ENCODE measurements at places on chromosomes 11 and 22.

DNA sequence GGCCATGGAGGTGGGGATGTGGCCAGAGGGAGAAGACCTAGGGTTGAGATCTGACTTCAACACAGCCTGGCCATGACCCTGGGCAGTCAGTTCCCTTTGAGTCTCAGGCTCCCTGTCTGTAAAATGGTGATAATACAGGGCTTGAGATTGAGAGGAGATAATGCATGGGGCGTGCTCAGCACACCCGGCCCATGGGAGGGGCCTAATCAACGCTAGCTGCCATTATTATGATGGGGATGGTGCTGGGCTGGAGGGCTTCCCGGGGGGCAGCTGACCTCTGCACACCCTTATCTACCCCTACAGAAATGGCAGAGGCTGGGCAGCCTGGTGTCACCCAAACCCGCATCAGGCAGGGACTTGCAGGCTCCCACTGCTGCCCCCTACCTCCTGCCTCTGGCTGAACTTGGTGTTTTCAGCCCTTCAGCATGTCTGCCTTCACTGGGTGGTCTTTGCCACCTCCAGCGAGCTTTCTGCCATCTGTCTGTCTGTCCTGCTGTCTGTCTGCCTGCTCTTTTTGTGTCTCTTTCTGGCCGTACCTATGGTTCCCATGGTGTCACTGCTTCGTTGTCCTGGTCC, 84.5 kb downstream of the CACNA1I start:
- no peak for DNase-seq

GRCh38 chr22:20607157-20607907, 99.9 kb downstream of the MED15 start:
- DNase-seq, result no peak

- DNase-seq, result no peak
Measured at GRCh38 chr22:32407936-32408335, 4.1 kb downstream of the RTCB start.

GRCh38 chr11:113567867-113568544, 92.8 kb upstream of the DRD2 start:
- DNase-seq, result no peak

- DNase-seq, result no peak
Measured at GRCh38 chr11:73244589-73245240, 26.6 kb downstream of the P2RY2 start.

DNA sequence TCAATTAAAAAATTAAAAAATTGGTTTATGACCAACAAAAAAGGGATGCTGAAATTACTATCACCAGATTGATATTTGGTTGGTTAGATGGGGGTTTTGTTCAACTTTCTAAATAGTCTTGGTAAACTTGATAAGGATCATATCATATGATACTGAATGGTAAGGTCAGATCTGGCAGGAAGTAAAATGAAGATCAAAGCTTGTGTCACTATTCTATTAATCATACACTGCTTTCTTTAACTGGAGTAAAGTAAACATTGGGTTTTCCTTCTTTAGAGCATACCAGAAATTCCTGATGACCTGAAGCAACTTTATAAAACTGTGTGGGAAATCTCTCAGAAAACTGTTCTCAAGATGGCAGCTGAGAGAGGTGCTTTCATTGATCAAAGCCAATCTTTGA, 40.2 kb downstream of the RRM1 start:
- DNase-seq, result no peak

DNA sequence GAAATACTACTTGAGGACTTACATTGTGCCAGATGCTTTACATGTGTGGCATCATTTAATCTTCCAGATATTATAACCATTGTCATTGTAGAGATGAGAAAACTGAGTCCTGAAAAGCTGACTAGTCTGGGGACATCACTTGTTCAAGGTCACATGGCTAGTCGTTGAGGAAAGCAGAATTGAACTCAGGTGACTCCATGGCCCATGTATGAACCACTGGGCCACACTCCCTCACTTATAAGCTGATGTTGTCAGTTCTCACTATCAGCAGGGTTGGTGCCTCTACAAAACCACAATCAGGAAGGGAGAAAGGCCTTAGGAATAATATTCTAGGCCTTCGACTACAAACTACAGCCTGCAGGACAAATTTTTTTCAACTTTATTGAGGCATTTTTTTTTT, 26.1 kb upstream of the ADA2 start:
- no peak for DNase-seq

DNA sequence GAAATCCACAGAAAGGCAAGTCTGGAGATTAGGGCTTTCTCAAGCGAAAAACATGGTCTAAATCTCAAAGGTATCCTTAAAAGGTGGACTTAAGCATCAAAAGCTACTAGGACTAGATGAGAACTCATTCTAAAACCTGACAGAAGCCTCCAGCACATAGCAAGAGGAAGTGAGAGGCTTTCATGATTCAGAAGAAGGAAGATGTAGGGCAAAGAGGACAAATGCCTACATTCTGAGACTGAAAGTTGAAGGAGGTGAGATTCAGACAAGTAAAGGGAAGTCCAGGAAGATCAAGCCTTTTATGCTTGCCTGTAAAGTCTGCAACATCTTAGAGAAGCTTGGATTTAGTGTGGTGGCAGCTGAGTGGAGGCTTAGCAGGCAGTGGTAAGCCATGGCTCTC, 98.9 kb downstream of the PGR start:
- no peak for DNase-seq

DNA sequence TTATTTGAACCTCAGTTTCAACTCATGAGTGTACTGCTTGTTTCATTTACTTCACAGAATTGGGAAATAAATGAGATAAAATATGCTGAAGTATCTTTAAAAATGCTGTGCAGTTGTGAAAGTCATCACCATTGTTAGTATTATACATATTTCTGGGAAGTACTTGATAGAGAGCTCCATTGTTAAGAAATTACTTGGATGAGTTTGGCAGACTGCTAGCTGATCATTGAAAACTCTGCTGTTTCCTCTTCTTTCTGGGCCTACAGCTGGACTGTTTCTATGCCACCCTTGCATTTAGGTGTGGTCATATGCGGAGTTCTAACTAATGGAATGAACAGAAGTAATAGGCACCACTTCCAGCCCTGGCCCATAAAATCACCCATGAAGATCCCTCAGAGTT, 10.0 kb downstream of the SIK2 start:
- no peak for DNase-seq

- no peak for DNase-seq
Measured at GRCh38 chr11:78038697-78039313, 15.7 kb upstream of the KCTD14 start.

DNA sequence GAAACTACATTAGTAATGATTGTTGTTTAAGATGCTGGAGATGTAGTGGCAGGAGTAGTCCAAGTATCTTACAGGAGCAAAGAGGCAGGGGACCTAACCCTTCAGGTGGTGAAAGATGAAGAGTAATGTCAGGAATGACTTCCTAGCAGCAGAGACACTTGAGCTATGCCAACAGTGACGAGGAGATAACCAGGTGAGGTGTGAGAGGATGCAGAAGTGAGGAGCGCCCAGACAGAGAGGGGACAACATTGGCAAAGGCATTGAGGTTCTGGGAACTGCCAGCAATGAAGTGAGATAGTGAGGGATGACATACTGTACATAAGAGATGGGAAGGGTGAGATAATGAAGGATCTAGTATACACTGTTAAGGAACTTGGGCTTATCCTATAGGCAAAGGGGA, 95.8 kb downstream of the NCAM1 start:
- no peak for DNase-seq

- DNase-seq, result no peak
Measured at GRCh38 chr11:128305588-128305987, 281.8 kb downstream of the ETS1 start.

DNA sequence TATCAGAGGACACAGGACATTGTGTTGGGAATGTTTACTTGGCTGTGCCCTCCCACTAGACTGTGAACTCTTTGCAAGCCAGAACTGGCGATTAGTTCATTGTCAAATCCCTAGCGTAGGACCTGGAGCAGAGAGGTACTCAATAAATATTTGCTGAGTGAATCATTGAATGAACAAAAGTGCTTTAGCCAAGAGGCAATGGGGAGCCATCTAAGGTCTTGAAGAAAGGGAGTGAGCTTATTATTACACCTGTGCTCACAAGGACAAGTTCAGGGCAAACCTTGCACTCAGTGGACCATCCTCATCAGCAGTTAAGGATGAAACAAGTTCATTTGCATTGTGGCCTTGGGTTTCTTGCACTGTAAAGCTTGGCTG, 1.1 kb upstream of the RASSF10 start:
- DNase-seq, result no peak

GRCh38 chr11:14390669-14391068, 31.7 kb upstream of the RRAS2 start:
- DNase-seq, result no peak

- DNase-seq, result peak; percentile 54
Measured at GRCh38 chr11:61897387-61898246, 6.3 kb upstream of the FADS3 start.

- DNase-seq, result no peak
Measured at GRCh38 chr11:3641701-3642070, at the start of gene ART5. ART5 (minus strand) TSS chr11:3641992; CDS start chr11:3641862, 130 bp downstream.

- no peak for DNase-seq
Measured at GRCh38 chr22:27801616-27802345, at the start of gene MN1. MN1 (minus strand) TSS chr22:27801756; CDS start chr22:27800543, 1,213 bp downstream.

DNA sequence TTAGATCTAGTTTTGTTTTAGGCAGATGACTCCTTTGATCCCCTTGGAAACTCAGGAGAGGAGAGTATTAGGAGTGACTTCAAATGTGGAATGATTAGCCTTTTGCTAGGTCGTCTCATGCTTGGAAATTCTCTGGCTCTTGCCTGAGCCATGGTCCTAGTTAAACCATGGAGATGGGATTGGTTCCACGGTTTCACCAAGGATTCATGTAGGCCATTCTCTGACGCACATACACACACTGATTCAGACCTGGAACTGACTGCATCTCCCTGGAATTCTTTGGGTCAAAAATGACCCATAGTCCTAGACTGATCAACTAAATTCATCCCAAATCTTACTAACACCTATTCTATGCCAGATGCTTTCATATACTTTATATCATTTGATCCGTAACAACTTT, 56.5 kb downstream of the POLD3 start:
- no peak for DNase-seq

DNA sequence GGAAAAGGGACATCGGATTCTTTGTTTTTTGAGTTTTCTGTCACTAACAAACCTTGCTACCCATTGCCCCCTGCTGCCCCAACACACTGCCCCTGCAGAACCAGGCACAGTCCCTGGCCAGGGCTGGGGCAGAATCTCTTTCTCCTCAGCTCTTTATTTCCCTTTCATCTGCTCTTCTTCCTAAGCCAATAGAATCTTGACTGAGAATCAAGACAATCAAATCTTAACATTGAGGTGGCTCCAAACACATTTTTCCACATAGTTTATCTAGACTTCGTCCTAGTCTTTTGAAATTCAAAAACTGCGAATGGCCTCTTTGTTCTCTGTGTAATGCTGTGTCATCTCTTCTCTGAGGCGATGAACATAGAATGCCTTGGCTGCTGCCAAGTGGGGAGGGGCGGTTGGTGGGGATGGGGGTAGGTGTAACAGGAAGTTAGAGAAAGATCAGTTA, 16.1 kb upstream of the NTM start:
- DNase-seq, result no peak

DNA sequence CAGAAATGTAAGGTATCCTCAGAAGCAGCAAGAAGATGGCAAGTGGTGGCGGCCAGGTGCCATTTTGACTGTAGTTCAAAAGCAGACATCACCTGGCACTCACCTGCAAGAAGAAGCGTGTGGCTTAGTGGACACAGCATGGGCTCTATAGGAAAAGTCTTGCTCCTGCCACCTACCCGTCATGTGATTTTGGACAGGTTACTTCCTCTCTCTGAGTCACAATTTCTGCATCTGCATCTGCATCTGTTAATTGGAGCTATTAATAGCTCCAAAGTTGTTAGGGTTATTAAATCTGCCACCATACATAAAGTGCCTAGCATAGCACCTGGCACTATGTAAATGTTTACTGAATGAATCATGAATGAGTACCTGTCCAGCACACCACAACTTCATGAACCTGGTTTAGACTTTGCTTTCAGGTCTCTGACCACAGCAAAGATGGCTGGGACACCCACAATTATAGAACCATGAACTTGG, 16.8 kb downstream of the RAB30 start:
- no peak for DNase-seq

DNA sequence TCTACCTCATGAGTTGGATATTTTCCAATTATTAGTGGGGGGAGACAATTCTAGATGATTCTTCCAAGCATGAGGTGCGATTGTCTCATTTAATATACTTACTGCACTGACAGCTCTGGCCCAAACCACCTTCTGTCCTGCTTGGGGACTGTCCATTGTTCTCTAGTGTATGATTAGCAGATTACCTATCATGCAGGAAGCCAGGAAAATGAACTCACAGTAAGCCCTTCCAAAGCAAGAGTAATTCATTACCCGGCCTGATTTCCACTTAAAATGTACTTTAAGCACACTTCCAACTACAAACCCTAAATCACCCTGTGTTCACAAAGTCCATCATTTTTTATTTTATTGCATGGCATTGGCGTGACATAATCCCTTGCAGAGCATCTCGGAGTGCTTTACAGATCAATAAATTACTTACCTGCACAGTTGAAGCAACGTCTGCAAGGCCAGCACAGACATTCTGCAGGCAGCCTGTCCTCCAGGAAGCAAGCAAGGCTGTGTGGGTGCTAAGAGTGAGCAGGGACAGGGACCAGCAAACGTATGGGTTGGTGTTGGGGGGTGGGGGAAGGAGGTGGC, 838.2 kb downstream of the NTM start:
- no peak for DNase-seq

GRCh38 chr11:120773501-120774031, 250.3 kb upstream of the TBCEL start:
- DNase-seq, result no peak

GRCh38 chr11:71066311-71066710, 186.1 kb downstream of the SHANK2 start:
- DNase-seq, result no peak

DNA sequence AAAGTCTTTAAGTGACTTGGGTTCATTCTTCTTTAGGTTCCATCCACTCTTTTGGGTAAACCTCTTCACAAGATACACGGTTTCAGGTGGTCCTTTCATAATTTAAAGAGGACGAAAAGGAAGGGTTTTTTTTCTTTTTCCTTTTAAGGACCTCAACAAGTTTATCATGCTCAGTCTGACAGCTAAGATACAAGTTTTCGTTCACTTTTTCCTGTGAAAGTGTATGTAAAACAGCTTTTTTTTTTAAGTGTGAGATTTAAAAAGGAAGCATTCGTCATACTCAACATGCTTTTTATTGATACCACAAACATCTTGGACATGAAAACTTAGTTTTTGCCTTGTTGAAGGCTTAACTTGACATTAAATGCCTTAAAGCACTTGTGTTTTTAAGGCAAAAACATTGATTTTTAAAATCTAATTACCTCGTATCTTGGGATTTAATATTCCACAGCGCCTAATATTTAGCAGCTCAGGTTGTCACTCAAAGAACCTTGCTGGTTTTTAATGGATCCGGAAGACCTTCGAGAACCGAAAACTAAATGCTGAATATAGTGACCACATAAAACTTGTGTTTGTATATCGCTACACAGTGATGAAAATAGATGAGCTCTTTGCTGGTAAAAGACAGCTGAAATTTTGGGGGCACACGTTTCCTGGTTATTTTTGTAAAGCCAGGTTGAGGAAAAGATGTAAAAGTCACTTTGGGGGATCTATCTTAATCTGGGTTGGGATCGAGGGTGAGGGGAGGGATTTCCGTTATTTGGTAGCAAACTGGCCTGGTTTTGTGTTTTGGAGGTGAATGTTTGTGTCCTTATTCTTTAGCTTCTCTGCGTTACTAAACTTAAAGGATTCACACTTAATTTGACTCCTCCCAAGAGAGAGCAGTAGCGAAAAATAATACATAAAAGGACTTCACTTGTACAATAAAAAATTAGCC, 2.3 kb downstream of the PCF11 start:
- DNase-seq, result no peak
